ENCODE measurements at places on chromosomes 3 and 15.

DNA sequence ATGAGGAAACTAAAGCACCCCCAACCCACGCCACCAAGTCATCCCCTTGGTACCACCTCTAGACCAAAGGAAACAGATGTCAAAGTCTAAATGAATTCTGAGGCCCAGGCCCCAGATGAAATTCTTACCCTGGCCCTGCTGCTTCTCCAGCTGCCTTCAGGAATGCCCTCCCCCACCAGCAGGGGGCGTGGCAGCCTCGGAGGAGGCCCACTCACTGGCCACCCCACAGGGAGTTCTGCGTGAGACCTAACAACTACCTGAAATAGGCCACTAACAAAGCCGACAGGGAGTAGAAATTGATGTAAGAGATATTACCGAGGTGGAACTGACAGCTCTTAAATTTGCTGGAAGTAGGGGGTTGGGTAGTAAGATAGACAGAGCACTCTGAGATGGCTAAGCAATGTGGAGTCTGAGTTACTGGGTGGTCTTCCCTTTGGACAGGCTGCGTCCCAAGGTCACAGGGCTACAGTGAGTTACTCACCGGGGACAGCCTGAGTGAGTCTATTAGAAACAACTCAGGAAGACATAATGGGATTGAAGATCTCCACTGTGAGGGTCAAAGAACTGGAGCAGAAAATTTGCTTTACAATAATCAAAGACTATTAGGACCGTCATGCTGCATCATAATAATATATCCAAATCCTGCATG is 240.7 kb downstream of the SHOX2 start:
- no peak for DNase-seq

DNA sequence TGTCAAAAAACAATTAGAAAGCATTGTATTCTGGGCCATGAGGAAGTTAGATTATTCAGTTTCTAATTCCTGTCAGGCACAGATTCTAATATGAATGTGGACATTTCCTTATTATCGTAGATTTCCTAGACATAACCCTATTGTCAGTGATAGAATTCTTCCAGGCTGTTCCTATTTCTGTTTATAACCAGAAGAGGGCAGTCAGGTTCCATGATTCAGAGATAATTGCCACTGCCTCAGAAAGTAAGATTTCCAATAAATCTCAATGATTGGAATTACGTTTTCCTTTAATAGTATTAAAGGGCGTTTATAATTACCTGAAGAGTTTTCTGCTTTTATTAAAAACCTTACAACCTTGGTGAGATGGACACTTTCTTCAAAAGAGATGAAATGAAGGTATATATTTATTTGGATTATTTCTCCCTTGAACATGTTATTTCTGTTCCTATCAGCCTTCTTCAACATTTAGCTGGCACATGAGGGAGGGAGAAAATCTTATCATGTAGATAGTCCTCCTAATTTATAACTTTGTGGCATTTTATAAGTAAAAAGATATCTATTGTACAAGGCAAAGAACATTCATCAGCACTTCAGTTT is 439.2 kb downstream of the MCTP2 start:
- no peak for DNase-seq

- no peak for DNase-seq
Observed at GRCh38 chr3:120174811-120175539, 80.7 kb upstream of the GSK3B start.

GRCh38 chr3:65597952-65598413 is 440.7 kb downstream of the MAGI1 start:
- no peak for DNase-seq

- no peak for DNase-seq
Observed at GRCh38 chr15:41661078-41661517, 893 bp downstream of the MGA start.

GRCh38 chr3:115843206-115843605 is 219.9 kb downstream of the GAP43 start:
- no peak for DNase-seq

GRCh38 chr3:45665101-45665572 is 24.1 kb upstream of the SACM1L start:
- DNase-seq, result no peak

GRCh38 chr3:72123908-72124441 is 339.0 kb upstream of the PROK2 start:
- DNase-seq, result peak; percentile 91

DNA sequence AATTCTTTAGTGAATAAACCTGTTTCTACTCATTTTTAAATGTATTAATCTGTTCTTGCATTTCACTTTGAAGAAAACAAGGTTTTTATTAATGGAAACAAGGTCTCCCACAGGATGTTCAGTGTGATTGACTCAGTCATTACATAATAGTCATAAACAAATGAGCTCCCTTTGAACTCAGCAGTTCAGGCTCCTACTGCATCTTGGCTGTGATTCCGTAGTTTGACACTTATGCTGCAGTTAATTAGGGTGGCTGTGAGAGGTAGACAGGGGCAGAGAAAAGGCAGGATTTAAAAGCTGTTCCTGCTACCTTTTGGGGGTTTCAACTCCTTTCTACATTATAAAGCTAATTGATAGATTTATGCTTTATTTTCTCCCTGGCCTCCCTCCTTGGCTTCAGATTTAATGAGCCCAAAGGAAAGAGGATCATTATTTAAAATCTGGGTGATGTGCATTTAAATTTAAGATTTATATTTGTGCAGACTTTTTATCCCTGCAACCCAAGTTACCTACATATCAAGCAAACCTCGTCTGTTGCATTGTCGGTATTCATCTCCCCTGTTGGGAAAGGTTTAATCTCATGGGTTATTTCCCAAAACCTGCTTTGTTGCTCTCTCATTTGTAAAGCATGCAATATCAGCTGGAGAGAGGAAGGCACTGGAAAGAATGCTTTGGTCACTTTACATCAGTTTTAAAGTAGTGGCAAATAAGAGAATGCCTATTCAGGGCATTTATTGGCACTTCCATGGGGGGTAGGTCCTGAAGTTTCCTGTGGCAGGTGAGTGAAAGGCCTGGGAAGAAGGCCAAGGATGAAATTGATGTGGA is 345.0 kb upstream of the NR2E3 start:
- DNase-seq, result no peak

GRCh38 chr15:82181371-82181770 is 81.2 kb downstream of the EFL1 start:
- DNase-seq, result no peak

GRCh38 chr3:178795349-178795748 is 259.1 kb downstream of the KCNMB2 start:
- no peak for DNase-seq

DNA sequence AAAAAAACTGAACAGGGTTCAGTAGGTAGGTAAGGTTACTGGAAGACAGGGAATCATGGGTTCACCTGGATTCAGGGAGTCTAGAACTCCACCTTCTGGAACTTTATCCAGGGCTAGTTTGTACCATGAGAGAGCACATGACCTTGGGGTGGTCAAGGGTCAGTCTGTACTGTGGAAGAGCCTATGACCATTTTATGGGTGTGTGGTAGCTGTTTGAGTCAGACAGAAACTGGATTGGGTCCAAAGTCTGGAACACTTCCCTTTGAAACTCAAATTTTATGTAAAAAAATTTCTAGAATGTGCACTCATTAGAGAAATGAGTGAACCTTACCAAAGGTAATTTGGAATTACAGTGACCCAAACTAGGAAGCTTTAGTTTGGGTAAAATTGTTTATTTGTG is 486.0 kb upstream of the AGTR1 start:
- no peak for DNase-seq

DNA sequence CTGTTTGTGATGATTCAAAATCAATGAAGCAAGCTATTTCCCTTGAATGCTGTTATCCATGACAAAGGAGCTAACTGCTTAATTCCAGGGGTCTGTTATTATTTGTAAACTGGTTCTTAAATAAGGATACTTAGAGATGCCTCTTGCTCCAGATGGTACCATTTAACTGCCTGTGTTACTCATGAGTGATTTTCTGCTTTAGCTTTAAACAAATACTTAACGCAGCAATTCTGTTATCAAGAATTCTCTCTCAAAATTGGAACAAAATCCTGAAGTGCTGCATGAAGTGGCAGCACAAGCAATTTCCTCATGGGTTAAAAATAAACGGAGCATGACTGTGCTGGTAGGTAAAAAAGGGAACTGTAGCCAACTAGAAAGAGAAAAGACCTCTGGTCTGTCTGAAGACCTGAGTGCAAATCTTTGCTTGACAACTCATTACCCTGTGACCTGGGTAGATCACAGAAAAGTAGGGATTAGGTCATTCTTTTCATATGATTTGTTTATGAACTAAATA is 62.5 kb upstream of the GBE1 start:
- no peak for DNase-seq

DNA sequence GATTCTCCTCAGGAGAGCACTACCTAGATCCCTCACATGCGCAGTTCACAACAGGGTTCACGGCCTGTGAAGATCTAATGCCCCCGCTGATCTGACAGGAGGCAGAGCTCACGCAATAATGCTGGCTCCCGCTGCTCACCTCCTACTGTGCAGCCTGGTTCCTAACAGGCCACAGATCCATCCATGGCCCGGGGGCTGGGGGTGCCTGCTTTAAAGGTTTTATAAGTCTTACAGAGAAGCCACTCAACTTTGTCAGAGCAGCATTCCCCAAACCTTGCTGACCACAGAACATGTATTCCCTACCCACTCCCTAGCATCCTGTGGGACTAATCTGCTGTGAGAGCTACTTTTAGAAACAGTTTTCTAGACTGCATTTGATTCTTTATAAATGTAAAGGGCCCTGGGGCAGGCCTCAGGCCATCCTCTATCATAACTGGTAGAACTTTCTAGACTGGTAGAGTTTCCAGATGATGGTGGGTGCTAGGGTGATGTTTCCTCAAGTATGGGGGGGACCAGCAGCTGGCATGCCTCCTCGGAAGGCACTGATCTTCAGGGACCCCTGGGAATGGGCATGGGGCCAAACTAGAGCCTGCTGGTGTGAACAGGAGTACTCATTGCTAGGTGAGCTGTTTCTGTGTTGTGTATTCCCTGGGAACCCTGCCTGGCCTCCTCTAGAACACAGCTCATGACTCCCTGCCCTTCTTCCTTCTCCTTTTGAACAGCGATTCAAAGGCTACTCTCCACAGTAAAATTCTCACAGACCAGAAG is 25.7 kb upstream of the RAD18 start:
- DNase-seq, result no peak

- no peak for DNase-seq
Observed at GRCh38 chr3:194537732-194538247, 51.0 kb upstream of the ATP13A3 start.

DNA sequence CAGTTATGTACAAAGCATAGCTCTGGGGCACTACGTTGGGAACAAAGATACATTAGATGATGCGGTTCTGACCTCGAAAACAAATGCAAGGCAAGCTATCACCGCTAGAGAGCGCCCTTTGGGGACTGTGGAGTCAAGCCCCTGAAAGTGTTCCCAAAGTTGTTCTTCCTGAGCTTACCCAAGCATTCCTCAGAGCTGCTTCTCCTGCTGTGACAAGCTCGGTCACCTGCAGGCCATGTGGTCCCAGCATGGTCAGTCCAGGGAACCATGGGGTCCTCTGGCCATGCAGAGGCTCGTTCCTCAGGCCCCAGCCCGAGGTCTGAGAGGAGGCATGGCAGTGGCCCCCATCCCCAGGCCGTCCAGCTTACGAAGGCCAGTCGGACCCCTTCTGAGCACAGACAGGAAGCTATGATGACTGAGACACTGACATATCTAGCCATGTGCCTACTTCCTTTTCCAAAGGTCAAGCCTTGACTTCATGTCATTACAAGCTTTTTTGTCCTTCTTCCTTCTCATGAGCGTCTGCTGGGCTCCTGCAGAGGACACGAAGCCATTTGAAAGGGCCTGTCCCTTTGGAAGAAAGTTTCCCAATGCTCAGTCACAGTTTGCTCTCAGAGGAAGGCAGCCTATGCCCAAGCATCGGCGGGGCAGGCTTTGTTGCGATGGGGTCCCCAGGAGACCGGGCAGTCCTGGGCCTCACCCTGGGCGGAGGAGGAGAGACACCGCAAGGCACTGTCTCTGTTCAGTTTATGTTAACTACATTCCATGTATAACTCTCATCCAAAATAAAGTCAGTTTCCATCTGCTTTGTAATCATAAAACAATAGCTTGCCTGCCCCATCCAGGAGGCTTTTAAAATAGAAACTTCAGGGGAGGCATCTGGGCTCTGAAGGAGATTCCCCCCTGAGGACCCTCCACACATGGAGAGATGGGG is 79.3 kb downstream of the ATP10A start:
- no peak for DNase-seq

DNA sequence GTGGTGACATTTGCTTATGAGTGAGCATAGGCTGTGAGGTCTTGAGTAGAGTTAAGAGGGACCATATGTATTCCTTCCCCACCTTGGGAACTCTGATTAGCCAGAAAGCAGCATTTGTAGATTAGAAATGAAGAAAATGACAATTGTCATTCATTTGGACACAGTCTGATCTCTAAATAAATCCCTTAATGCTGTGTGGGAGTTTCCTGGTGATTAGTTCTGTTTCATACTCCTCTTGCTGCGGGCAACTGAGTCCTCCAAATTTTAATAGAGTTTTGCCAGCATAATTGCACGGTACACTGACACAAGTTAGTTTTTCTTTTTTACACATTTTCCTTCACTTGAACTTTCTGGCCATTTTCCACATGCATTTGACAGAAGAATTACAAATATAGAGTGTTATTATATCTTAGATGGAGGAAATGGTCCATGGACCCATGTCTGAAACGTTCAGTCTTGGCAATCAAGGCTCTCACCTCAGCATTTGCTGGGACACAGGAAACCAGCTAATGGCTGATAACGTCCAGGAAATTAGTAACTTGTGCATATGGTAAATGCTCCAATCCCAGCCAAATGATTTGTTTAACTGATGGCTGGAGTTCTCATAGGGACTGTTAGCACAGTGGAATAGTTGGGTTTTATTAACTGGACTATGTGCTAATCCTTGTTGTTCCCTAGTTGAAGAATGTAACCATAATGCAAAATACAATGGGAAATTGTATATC is 321.2 kb downstream of the RBMS3 start:
- no peak for DNase-seq

GRCh38 chr3:163462446-163462845 is 1615.8 kb downstream of the SI start:
- no peak for DNase-seq

GRCh38 chr15:39591896-39592315 is 11.0 kb downstream of the THBS1 start:
- DNase-seq, result peak; percentile 19

GRCh38 chr3:3074551-3075257 is 35.5 kb downstream of the IL5RA start:
- no peak for DNase-seq

- no peak for DNase-seq
Observed at GRCh38 chr15:26102365-26102764, 239.2 kb upstream of the ATP10A start.

DNA sequence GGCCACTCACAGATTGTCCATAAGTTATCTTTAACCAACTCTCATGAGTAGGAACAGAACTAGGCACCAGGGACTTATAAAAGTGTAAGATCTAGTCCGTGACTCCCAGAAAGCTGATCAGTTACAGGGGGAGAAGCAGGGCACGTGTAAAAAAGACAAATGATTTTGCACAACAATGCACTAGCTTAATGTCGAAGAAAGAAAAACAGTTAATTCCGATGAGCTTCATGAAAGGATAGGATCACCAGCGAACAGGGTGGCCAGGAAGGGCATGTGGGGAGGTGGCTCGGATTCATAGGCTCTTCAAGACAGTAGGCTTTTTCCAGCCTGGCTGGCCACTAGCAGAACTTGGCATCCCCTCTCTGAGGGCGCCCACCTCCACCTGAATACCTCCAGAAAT is 90.0 kb downstream of the IL5RA start:
- DNase-seq, result no peak

Data from AG04449 (cell line).